ENCODE measurements at places on chromosomes 5 and 9.

DNA sequence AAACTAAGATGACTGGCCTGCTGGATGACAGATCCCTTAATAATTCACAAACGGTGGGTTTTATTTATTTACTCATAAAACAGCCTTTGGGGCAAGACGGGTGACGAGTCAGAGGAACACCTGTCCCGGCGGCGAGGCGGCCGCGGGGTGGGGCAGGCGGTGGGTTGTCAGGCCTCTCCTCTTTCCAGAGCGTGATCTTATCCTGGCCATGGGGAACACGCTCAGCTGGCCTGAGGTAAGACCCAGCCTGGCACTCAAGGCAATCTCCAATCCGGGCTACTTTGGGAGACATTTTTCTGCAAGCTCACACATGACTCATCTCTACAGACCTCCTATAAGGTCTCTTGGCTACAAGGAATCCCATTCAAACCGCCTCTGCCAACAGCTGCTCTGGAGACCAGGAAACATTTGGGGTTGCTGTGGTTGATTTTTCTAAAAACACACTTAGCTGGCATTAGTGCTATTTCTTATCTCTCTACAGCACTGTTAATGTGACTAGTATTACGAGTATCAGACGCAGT lies 6.3 kb downstream of the RAPGEF1 start:
- peak; percentile 38 for DNase-seq

GRCh38 chr9:973295-973834 lies 3.1 kb upstream of the DMRT3 start:
- no peak for DNase-seq

GRCh38 chr9:75140261-75140660 lies 51.9 kb downstream of the OSTF1 start:
- DNase-seq: no peak

DNA sequence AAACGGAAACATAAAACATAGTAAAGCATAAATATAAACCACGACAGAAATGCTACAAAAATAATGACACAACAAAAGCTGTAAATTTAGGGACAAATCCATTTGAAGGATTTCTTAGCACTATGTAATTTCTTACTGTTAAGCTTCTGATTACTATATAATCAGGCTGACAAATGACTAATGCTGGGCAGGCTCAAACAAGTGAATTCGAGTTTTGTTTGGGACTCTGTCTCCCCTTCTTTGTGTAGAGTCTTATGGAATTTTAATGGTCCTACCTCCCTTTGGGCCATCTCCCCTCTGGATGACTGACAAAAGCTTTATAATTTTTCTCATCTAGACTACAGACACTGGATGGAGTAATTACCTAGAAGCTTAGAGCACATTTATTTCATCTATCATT lies 24.6 kb upstream of the KIF2A start:
- DNase-seq: no peak

DNA sequence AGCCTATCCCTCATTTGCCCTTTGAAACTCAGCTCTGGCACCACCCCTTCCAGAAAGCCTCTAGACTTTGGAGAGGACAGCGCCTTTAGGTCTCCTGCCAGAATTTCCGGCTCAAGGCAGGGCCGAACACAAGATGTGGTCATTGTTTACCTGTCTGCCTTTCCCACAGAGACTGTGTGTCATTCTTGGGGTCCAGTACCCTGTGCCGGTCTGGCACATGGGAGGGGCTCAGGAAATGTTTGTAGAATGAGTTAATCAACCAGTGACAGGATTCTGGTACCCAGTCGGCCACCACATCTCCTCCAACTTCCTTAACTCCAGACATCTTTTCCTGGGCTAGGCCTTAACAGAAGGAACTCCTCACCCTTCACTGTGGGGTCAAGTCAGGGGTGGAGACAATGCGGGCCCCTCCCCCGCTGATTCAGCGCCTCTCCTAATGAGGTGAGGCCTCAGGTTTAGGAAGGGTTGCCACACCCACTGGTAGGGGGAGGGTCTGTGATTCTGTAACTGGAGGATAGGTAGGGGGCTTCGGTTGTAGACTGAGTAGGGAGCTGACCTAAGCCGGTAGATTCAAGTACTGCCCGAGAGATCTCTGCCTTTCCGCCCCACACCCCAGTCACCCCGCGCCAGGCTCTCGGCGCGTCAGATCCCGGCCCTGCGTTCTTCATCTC lies 29.3 kb downstream of the PCDH1 start:
- no peak for DNase-seq

DNA sequence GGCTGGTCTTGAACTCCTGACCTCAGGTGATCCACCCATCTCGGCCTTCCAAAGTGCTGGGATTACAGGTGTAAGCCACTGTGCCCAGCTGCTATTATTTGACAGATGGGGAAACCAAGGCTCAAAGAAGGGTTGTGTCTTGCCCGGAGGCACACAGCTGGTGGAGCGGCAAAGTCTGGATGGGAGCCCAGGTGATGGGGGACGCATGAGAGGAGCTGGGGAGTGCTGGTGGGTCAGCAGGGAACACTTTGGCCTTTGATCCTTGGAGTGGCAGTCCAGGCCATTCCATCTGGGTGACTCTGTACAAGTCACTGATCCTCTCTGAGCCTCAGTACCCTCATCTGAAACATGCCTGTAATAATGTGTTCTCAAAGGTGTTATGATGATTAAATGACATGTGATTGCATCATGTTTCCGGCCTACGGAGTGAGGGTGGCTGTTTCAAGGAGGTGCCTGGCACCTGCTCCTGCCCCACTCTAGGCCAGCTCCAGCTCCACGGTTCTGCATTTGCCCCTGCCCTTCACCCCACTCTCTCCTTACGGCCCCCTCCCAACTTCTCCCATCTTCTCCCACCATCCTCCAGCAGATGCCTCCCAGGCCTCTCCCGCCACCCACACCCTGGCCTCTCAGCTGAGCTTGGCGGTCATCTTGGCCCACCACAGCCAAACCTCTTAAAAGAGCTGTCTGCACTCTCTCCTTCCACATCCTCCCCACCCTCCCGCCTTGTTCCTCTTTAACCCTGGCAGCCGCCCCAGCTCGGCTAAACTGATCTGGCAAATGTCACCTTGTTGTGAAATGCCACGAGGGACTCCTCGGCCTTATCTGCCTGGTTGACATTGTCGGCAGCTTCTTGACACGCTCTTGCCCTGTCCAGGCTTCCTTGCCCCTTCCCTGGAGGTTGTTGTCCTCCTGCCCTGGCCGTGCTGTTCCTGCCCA lies 5.5 kb upstream of the DBN1 start:
- peak; percentile 46 for DNase-seq

GRCh38 chr5:124193371-124193789 lies 553.1 kb downstream of the ZNF608 start:
- DNase-seq: no peak

DNA sequence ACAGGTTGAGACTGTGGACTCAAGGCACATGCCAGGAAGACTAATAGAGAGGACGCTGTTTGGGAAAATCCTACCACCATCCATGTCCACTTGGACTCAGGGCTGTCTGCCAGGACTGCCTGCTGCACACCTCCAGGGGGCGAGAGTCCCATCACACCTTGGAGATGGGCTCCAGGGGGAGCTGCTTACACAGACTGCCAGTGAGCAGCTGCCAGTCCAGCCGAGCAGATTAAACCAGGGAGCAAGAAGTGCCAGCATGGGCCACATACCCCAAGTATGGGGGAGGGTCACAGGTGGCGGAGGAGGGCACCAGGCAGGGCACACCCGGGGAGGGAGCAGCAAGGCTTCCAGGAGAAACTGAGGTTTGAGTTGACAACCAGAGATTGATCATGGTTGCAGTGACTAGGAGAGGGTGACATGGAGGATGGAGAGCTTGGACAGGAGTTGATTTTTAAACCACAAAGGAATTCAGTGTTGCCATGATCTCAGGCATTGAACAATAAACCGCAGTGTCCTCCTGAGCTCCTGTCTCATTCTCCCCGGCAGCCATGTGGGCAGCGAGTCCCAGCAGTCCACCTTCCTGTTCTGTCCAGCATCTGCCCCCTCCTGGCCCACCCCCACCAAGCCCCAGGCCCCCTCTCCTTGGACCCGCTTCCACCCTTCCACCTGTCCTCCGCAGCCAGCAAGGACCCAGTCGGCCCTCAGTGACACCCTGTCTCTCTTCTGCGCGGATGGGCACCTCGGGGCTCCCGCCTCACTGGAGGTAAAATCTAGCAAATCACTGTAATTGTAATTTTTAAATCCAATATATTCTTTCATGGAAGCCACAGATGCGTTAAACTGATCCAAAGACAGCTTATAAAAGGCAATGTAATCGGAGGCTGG lies 3.1 kb upstream of the VAV2 start:
- DNase-seq: no peak

- no peak for DNase-seq
These were observed 695.1 kb downstream of the NR2F1-AS1 start for GRCh38 chr5:92885950-92886349.

DNA sequence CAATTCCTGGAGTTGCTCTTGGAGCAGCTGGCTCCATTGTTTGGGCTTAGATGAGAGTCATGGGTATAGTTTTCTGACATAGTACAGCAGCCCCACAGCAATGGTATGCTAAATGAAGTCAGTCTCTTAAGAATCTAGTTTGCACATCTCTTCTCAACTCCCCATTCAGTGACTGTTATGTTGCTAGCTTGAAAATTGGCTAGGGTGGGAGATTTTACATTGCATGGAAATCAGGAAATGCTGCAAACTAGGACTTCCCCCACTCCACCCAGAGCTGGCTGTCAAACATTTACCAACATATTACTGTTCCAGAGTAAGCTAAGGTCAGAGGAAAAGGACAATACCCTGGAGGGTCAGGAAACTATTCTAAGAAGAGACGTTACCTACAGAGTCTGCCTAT lies 17.6 kb upstream of the FCHO2 start:
- no peak for DNase-seq

GRCh38 chr5:133527311-133527710 lies 85.0 kb downstream of the FSTL4 start:
- DNase-seq: no peak

DNA sequence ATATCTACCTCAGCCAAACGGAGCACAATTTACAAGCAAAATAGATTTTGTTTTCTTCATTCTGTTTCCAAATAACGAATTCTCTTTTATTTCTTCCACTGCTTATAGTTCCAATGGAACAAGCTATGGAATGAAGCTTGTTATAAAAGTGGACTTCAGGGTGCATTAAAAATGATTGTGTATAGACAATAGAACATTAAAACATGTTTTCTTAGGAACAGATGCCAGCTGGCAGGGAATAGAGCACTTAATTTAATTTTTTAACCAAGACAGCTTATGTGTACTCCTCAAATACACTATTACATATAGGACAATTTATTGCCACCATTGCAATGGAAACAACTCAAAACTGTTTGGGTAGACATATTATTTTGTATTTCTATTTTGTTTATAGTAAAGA lies 860.1 kb upstream of the TYRP1 start:
- DNase-seq: no peak

DNA sequence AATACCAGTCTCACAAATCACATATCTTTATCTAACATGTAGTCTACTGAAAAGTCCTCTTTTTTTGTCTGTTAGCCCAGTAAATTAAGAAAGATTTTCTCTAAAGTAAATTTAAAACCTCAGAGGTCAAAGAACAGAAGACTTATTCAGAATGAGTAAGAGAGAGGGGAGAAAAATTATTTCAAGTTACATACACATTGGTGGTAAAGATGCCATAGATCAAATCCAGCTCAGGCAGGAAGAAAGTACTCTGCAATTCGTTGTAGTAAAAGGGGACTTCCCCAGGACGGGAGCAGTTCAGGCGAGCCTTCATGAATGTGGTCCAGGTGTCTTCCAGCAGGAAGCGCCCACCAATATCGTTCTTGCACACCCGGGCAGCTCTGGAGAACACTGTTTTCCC lies 344.1 kb downstream of the SEMA5A start:
- no peak for DNase-seq

DNA sequence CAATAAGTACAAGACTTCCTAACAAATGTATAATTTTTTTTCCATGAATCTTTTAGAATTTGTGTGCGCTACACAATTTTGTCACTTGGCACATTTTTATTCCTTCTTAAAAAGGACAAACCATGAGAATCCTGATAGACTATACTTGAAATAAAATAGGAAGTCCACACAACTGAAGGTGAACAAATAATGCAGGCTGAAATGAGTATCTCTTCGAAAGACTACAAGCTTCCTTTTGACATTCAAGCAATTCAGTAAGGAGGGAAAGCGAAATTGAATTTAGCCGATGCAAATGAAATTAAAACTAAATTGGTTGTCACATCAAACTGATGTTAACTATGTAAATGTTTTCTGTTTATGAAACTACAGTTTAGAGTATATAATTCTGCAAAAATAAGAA lies 374.4 kb upstream of the CCNH start:
- DNase-seq: no peak

DNA sequence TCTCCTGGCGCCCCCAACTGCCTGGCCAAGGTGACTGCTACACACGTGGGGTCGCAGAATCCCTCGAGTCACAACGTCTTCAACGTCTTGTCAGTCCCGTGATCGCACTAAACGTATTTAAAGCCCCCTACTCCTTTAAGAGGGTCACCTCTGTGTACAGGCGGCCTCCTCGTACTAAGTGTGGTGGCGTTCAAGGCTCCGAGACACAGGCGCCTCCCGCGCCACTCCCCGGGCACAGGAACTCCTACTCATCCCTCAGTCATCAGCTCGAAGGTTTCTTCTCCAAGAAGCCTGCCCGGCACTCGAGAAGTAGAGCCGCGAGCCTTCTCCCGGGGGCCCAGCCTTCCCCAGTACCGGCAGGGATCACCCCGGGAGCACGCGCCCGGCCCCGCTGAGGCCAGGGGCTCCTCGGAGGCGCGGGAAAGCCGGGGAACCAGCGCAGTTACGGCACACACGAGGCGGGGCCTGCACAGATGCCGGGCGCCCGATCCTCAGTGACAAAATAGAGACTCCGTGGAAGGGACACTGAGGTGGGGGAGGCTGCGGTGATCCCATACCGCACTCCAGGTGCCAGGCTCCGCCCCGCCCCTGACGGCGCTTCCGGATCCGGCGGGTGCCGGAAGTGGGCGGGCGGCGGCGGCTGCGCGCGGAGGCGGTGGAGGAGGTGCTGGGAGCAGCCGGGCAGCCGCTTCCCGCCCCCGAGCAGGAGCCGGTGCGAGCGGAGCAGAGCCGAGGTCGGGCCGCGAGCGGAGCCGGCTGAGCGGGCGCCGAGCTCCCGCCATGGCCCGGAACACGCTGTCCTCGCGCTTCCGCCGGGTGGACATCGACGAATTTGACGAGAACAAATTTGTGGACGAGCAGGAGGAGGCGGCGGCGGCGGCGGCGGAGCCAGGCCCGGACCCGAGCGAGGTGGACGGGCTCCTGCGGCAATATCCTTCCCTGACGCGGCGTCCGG lies 6.9 kb downstream of the ARPC5L start:
- DNase-seq: peak; percentile 93

- DNase-seq: no peak
These were observed 43.4 kb downstream of the RXRA start for GRCh38 chr9:134369416-134370212.
